Fibroblast of mammary gland (primary cell): ENCODE measurements at places on chromosomes 2 and 18.

- no peak for DNase-seq
Measured at GRCh38 chr18:64333584-64333983, 184.7 kb upstream of the LINC00305 start.

GRCh38 chr2:106180602-106181001 lies 13.5 kb downstream of the UXS1 start:
- DNase-seq: no peak

DNA sequence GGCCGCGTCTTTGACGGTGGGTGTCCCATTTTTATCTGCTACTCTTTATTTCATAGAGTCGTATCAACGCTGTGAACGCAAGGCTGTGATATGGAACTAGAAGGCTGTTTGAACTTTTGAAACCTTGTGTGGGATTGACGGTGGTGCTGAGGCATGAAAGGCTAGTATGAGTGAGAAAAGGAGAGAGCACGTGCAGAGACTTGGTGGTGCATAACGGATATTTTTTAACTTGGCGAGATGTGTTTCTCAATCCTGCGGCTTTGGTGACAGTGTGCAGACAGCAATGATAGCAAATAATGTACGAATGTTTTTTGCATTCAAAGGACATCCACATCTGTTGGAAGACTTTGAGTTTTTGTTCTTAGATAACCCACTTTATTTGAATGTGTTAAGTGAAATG lies 6.2 kb downstream of the HES6 start:
- no peak for DNase-seq

- DNase-seq: no peak
Measured at GRCh38 chr2:1612391-1613077, 131.8 kb downstream of the PXDN start.

DNA sequence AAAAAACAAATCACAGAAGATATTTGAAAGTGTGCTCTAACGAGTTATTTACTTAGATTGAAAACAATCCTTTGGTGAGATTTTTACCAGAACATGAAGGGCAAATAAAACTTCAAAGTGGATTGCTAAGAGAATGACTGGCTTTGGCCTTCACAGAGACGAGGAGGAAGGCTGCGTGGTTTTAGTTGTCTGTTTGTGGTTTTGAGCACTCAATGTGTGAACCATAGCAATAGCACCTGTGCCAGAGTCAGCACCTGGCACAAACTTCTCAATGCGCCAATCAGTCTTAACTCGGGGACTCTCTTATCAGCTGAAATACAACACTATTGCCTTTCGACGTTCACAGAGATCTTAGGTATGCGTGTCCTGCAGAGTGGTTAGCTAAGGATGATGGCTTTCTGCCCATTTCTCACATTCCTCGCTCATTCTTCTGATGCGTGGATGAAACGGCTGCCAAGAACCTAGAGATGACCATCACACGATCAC lies 70.0 kb downstream of the MBP start:
- peak; percentile 46 for DNase-seq

- no peak for DNase-seq
Measured at GRCh38 chr2:159432610-159433009, 146.1 kb upstream of the WDSUB1 start.

GRCh38 chr18:3211236-3211992 lies 8.4 kb downstream of the MYOM1 start:
- DNase-seq: peak; percentile 73

- DNase-seq: peak; percentile 47
Measured at GRCh38 chr2:175036582-175037018, 31.4 kb upstream of the CHN1 start.

GRCh38 chr2:61853847-61854563 lies at the start of gene FAM161A:
TSS of gene FAM161A (minus strand) at chr2:61854060. CDS start at chr2:61854041, 19 bp downstream.
- peak; percentile 76 for DNase-seq

- no peak for DNase-seq
Measured at GRCh38 chr2:165328272-165328671, 89.1 kb downstream of the SCN2A start.

GRCh38 chr2:70767699-70768589 lies at the start of gene ADD2:
TSS of gene ADD2 (minus strand) at chr2:70768200. CDS start at chr2:70706408, 61,792 bp downstream.
- DNase-seq: peak; percentile 19

DNA sequence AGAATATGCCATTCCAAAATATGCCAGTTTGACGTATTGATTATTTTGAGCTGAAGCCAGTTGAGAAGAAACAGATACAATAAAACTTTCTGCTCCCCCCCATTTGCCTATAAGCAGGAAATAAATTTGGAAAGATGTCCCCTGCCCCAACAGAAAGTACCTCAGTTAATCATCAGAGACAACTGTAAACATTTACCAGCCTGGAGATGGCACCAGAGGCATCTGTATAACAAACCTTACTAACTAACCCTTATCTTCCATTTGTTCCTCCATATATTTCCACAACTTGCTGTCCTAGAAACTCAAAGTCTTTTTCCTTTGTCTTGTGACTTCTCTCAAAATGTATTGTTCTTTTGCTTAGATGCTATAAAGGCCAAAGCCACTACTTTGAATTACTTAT lies 93.8 kb downstream of the AKAIN1 start:
- no peak for DNase-seq

DNA sequence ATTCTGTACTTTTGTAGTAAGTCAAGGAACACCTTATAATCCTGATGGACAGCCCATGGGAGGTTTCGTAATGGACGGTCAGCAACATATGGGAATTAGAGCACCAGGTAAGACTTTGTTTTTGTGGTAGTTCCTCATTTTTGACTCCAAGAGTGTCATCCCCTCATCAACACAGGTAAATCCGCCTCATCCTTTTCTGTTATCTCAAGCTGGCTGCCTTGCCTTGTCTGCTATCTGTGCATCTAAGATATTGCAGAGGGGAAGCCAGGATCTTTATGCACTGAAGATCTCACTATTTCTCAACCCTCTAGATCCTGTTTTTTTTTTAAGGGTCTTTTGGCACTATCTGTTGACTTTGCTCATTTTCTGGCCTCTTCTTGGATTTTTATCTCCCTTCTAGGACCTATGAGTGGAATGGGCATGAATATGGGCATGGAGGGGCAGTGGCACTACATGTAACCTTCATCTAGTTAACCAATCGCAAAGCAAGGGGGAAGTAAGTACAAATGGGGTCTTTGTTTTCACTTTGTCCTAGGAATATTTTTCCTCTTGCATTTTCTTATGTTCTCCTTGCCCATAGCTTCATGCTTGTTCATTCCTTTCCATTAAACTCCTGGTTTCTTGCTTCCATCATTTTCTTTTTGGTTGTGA lies 133.8 kb downstream of the MEIS1 start:
- no peak for DNase-seq

DNA sequence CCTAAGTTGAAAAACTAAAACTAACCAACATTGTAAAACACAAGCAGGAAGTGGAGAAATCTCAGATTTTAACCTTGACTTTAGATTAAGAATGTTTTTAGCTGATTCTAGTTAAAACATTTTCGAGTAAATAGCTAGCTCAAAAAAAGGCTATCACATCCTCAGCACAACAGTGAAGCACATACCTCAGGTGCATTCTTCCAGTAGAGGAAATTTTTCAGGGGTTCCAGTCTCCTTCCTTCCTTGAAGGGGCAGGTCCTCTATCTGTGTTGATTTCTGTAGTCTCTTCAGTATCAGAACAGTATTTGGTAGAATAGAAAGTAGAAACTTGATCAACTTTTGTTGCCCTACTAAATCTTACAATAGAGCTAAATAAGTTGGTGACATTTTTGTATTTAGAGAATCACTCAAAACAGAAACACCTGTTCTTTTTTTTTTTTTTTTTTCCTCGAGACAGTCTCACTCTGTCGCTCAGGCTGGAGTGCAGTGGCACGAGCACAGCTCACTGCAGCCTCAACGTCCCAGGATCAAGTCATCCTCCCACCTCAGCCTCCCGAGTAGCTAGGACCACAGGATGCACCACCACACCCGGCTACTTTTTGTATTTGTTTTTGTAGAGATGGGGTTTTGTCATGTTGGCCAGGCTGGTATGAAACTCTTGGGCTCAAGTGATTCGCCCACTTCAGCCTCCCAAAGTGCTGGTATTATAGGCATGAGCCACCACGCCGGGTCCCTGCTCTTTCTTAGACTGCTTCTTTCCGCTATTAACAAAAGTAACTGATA lies 6.9 kb upstream of the GPR155 start:
- DNase-seq: no peak

DNA sequence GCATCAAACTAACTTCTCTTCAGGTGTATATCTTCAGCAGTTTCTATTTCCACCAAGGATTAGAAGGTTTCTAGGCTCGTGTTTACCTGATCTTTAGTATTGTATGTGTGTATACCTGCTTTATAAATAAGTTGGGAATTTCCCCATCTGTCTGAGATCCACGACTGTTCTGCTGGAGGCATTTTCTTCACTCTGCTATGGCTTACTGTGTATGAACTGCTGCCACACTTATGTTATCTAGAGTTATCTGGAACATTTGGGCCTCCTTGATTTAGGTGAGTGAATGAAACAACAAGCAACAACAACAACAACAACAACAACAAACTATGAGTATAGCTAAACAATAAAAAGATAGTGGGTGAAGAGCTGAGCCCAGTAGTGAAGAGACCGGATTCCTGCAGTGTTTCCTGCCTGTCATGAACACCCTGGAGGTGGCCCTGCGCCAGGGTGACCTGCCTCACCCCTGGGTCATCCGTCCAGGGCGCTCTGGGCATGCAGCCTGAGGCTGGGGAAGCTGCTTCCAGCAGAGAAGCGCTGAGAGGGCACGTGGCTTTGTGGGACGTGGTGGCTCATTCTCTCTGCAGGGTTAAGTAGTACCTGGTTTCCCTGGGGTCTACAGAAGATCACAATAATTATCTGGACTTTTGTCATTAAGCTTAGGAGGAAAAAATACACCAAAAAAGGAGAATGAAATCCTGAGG lies 56.1 kb upstream of the GATA6 start:
- no peak for DNase-seq

DNA sequence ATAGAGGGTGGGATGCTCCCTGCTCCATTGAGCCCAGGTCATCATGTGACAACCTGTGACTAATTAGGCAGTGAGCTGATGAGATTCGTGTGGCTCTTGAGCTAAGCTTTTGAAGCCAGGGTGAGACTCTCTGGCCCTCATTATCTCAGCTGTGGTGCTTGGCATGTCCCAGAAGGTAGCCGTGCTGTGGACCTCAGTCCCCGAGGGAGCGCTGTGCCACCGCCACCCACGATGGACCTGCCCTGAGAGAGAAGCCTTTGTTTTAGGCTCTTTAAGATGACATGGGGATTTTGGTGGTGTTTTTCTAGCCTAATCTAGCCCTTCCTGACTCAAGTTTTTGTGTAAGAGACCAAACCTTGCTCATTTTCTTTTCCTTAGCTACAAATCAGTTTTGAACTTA lies 66.4 kb downstream of the NEDD4L start:
- DNase-seq: no peak

GRCh38 chr2:100260712-100261620 lies 61.3 kb downstream of the LONRF2 start:
- DNase-seq: peak; percentile 70

DNA sequence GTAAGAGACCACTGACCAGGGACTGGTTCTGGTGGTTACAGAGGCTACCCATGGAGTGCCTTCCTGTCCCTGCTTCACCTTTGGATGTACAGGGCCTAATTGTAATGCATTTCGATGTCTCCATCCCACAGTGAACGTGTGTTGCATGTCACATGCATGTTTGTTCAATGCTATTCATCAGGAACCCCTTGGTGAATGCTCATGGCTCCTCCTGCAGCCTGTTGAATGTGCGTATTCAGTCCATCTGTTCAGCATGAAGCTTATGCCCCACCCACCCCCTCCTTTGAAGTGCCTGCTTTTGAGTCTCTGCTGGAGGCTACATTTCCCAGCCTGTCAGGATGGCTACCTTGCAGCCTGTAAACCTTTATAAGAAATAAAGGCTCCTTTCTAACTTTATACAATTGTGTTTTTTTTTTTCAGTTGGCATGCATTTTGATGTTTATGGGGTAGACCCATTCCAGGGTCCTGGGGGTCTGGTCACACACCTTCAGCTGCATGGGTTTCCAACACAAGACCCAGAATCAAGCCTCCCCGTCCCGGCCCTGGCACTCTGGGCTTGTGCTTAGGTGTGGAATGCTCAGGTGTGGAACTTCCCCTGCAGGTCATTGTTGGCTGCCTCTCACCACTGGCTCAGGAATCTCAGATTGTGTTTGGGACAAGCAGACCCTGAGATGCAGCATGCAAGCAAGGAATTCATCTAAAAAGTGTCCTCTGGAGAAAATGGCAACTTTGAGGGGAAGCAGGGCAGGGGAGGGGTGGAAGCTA lies 238.8 kb upstream of the HDAC4 start:
- DNase-seq: no peak

DNA sequence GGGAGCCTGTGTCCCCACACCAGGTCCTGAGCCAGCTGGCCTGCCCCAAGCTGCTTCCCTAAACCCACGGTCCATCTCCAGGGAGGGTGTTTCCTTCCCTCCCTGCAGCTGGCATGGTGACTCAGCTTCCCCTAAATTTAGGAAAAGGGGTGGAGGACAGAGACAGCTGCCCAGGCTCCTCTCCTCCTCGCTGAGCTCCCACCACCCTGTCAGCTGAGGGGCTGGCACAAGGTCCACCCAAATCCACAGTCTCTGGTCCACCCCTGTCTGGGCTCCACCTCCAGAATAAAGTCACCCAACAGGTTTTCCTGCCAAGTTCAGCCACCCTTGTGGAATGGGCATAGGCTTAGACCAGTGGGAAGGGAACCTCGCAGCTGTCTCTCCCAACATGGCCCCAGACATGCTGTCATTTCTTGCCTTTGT lies 156.5 kb downstream of the TNS1 start:
- no peak for DNase-seq

- DNase-seq: no peak
Measured at GRCh38 chr2:232927793-232928550, 57.9 kb downstream of the SNORC start.

- peak; percentile 4 for DNase-seq
Measured at GRCh38 chr2:170679607-170680079, 35.5 kb upstream of the SP5 start.

DNA sequence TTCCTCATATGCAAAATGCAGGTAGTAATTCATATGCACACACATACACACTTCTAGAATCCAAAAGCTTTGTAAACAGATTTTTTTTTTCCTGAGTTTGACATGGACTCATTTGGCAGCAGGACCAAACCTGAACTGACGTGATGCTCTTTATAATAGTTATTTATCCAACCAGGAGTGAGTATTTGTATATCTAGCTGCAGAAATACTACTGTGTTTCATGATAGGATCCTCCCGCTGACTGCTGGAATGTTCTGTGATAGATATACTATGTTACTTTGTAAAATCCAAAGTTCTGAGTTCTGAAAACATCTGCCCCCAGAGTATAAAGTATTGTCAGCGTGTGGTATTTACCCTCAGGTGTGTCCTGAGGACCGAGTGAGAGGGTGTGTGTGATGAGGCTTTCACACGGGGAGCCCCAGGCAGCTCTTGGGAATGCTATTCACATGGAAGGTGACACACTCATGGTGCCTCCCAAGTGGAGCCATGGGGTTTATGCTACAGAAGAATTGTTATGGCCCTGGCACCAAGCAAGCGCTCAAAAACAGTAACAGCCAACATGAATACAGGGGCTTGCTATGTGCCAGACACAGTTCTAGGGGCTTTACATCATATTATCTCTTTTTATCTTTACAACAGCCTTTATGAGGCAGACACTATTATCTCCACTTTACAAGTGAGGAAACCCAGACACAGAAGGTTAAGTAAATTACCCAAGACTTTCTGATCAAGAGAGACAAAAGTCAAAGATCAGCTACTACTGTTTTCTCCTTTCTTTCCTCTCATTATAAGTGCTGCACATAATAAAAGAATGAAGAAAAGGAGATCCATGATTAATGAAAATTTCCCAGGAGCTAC lies 16.7 kb upstream of the TXNDC2 start:
- no peak for DNase-seq
